ENCODE measurements at places on chromosomes 3 and 15.

- no peak for ATAC-seq
Observed at GRCh38 chr15:62488387-62488786, 323.3 kb upstream of the C2CD4B start.

GRCh38 chr3:8503871-8504610 lies 2.4 kb downstream of the LMCD1 start:
- peak; percentile 63 for ATAC-seq

DNA sequence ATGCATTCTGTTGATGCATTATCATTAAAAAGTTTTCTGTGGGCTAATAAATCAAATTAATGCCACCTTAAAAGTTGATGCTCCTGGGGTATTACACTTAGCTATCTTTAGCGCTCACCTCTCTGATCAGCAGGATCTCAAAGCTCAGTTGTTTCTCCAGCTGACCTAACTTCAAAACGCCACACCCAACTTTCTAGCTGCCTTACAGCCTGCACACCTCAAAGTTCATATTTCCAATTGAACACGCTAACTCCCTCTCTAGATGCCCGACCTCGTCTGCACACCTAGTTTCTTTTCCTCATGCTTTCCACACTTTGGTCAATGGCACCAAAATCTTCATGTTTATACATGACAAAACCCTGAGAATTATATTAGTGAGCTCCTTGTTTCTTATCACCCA lies 98.2 kb upstream of the AGTR1 start:
- no peak for ATAC-seq

- ATAC-seq, result no peak
Observed at GRCh38 chr3:9550999-9551398, 2.6 kb downstream of the LHFPL4 start.

- no peak for ATAC-seq
Observed at GRCh38 chr3:120092474-120092873, 1.8 kb downstream of the GSK3B start.

DNA sequence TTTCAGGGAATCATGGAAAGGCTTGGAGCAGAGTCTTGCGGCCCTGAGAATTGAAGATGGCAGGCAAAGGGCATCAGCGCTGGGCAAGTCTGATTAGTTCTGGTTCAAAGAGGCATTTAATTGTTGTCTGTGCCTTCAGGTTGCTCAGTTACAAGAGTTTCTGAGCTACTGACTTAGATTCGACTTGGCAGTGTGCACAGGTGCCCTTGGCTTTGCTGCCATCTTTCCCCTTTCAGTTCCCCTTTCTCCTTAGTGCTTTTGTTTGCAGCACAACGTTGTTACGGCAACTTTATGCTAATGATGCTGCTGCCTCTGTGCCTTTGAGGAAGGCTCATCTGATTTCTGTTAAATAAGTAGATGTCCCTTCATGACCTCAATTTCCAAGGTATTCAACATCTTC lies 12.5 kb downstream of the P2RY14 start:
- peak; percentile 98 for ATAC-seq

DNA sequence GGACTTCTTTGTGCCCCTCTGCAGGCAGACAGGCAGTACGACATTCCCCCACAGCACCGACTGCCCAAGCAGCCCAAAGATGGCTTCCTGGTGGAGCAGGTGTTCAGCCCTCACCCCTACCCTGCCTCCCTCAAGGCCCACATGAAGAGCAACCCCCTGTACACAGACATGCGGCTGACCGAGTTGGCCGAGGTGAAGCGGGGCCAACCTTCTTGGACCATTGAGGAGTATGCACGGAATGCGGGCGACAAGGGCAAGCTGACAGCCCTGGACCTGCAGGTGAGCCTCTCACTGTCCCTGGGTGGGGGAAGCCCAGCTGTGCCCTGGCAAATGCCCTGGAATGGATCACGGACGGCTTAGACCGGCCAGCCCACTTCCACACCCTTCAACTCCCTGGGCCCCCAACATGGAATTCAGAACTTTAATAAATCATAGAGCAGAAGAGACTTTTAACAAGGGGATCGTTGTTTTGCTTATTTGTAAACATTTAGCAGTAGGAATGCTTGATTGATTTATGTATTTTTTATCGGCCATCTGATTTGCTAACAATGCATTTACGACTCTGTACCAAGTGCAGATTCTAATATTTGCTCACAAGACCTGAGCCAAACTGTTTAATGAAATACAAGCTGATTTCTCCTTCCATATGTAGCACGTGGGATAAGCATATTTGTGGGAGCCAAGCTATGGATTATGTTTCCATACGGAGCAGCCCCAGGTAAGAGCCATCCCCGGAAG lies 31.1 kb downstream of the MINAR1 start:
- no peak for ATAC-seq

DNA sequence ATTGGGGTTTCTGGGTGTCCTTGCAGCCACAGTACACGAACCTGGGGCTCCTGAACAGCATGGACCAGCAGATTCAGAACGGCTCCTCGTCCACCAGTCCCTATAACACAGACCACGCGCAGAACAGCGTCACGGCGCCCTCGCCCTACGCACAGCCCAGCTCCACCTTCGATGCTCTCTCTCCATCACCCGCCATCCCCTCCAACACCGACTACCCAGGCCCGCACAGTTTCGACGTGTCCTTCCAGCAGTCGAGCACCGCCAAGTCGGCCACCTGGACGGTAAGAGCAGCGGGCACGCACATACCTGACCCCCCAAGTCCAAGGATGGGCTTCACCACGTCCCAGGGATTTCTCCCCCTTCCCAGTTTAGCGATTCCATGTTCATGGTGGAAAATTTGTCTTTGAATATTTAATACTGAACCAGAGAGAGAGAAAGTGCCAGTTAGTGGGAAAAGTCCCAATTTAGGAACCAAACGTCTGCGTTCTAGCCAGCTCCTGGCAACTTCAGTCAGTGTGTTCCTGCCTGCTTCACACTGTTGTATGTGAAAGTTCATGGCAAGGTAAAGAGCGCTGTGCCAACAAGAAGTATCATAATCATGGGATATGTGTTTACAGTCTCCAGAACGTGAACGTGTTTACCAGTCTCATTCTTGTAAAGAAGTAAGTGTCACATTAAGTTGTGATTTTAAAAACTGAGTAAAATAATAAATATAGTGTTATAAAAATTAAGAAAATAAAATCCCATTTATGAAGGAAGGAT lies 177.2 kb downstream of the TP63 start:
- ATAC-seq, result no peak

DNA sequence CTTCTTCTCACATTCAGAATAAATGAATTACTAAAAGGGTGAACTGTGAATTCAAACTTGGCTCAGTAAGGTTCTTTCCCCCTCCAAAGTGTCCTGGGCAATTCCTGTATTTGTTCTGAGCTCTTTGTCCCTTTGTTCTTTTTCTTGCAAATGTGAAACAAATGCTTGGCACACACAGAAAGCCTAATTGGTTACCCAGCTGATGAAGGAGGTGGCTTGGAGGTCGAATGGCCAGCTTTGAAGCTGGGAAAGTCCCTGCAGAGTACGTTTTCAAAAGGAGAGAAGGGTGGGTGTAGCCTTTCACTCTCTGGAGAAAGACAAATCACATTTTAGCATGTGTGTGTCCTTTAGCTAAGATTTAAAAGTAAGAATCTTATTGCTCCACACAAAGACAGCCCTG lies 154.4 kb downstream of the PEX5L start:
- ATAC-seq, result no peak

- no peak for ATAC-seq
Observed at GRCh38 chr3:142542054-142542453, 36.5 kb downstream of the ATR start.

GRCh38 chr3:149895769-149896168 lies 74.9 kb downstream of the PFN2 start:
- ATAC-seq, result no peak

- ATAC-seq, result no peak
Observed at GRCh38 chr3:181425074-181425473, 286.7 kb upstream of the SOX2 start.

DNA sequence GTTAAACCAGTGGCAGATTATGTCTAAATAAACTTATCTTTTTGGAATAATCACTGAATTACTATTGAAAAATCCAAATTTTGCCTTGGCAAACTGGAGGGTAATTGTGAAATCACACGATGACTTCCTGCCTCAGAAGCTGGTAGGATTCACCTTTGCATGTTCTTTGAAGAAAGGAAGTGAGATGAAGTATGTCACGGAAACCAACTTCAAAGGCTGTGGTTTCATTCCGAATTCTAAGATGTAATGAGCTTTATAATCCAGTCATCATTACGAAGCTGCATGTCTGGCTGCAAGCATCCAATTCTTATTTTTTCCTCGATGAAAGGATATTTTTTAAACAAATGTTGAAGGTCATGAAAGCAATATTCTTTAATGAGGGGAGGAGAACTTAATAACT lies 15.0 kb upstream of the ZBED2 start:
- peak; percentile 86 for ATAC-seq

- ATAC-seq, result peak; percentile 73
Observed at GRCh38 chr3:39226106-39226741, 33.8 kb upstream of the XIRP1 start.

DNA sequence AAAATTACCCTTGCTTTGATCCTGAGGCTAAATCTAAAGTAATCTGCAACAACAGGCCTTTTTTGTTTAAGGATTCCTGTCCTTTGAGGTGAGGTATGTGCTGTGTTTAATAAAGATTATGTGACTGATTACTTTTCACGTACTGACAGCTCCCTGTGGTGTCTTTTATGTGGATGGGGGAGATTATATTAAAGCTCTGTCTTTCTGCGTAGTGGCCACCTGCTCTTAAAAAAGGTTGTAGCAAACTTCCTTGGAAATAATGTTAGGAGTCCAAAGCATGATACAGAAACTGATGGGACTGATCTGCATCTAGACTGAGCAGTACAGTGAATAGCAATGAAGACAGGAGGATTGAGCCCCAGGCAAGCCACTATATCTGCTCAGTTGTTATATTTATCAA lies 453.0 kb upstream of the GOLIM4 start:
- no peak for ATAC-seq

GRCh38 chr15:26864664-26865191 lies 2.1 kb upstream of the GABRA5 start:
- ATAC-seq, result peak; percentile 24

DNA sequence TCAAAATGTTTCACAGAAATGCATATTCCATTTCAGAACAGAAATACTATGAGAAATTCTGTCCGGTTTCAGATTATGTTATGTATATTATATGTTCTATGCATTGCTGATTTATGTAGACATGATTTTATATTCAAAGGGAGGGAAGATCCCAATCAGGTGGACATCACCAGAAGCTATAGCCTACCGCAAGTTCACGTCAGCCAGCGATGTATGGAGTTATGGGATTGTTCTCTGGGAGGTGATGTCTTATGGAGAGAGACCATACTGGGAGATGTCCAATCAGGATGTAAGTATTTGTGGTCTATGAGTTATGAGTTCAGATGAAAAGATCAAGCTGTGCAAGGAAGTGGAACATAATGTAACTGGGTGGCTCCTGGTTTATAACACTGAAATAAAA lies 341.7 kb downstream of the EPHA3 start:
- ATAC-seq, result no peak

All from stimulated activated memory B cell treated with anti-CD40 and anti-IgM and Interleukin-4, amounts not matched to agents 10 μg/mL and 1 μg/mL and 100 μg/mL, for 72 hours (primary cell).